ENCODE measurements at places on chromosomes 3 and 15.

DNA sequence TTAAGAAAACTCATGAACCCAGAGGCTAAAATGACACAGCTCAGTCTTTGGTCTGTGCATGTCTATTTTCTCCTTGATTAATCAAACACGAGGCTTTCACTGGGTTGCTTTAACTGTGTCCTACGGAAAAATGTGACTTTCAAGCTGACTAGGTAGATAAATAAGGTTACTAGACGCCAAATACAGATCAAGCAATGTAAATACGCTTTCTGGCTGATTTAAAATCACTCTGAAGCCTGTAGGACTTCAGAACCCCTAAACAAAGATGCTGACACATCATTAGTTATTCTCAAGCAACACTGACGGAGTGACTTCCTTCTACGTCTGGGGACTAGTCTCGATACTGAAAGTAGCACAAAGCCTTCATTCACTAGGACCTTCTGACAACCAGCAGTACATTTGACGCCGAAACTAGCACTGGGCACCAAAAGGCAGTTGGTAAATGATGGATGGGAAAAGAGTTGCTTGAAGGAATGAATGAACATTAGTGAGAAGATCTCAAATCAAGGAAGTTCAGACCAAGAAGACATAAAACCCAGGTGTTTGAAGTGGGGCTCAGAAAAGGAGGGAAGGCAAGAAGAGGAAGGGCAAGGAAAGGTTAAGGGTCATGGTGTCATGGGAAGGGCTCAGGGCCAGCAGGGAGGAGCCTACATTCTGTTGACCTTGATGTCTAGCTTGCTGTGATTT, 67.1 kb upstream of the CDV3 start:
- peak; percentile 40 for DNase-seq

DNA sequence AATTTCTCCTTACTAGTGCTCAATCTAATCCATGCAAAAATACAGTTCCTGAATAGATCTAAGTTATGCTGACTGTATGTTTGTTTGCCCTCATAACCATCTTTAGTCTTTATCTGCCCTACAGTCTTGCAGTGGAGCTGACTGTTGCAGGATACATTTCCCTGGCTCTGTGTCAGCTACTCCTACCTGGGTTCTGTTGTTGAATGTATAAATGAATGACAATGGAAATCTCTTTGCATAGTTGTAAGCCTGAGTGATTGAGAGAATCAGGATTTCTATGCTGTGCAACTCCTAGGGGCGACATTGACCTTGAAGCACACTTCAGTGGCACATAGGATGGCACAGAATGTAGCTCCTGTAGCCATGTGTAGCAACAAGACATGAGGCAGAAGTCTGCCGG, 16.0 kb upstream of the ZBBX start:
- DNase-seq, result no peak

DNA sequence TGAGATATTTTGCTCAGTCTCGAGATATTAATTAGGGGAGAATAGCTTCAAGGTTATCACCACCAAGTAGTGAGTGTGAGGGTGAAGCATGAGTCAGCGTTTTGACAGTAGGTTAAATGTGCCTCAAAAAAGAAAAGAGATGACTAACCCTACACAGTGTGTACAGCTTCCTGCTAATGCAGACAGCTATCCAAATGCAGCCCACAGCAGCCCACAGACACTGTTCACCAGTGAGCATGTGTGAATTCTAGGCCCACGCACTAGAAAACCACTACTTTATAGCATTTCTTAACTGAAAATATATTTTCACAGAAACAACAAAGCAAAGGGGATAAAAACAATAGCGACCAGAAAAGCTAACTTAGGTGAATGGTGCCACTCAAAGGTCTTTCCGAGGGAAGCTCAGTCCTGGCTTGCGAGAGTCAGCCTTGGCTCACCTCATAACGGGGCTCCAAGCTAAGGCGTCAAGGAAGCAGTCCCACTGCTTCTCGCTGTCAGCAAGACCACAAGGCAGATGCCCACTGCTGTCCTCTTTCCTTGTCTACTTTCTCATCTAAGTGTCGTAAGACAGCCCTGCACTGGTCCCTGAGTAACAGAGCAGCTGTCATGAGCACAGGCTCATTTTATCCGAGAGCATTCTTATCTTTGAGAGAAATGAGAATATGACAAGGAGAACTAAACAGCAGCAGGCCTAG, 47.6 kb downstream of the TXNRD3 start:
- DNase-seq, result no peak

DNA sequence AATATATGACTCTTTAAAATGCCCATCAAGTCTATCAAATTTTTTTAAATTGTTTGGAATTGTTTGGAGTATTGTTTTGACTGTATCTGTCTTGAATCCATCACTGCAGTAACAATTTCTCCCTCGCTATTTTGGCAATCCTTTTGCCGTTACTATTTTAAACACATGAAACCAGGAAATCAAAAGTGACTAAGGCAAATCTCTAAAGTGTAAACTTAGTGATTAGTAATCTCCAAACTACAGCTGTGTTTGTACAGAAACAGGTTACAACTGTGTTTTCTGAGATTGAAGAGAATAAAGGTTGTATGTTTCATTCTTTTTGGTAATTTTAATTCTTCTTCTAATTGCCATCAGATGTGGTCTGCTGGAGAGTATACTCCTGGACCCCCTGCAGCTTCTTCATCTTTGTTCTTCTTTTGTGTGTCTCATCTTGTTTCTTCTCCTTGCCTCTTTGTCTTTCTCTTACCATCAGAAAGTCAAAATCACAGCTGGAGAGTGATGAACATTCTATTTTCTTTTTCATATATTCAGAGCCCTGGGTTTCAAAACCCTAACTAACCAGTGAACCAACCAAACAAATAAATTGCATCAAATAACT, 465.4 kb downstream of the RBMS3 start:
- DNase-seq, result no peak

DNA sequence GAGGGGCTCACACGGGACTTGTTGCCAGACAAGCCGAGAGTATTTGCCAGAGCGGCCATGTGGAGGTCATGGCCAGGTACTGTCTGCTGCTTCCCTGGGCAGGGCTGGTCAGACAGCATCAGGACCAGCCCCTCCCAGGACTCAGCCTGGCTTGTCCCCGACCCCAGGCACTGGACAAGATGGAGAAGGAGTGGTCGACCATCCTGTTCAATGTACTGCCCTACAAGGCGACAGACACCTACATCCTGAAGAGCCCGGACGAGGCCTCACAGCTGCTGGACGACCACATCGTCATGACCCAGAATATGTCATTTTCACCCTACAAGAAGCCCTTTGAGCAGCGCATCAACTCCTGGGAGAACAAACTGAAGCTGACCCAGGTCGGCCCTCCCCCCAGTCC, 38.6 kb downstream of the DNAH1 start:
- no peak for DNase-seq

DNA sequence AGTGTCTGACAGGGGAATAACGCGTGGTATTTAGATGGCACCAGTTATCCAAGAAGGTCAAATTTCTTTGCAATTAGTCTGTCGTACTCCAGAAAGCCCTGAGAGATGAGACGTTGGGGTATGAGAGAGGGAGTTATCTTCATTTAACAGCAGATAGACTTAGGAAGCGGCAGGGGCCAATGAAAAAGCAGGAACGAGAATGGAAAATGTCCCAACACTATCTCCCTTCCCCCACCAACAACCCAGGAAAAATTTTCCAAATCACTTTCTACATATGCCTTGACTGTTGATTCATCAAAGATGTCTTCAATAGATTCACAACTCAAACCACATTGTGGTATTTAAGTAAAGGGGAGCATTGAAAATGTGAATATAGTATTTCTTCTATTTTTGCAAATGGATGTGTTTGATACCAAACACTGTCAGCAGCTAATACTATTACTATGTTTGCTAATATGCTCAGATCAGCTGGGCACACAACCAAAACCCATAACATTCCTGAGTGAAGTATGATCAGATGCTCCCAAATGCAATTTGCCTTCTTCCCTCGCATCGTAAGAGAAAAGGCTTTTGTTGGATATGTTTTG, 13.3 kb upstream of the GREM1 start:
- DNase-seq, result no peak

DNA sequence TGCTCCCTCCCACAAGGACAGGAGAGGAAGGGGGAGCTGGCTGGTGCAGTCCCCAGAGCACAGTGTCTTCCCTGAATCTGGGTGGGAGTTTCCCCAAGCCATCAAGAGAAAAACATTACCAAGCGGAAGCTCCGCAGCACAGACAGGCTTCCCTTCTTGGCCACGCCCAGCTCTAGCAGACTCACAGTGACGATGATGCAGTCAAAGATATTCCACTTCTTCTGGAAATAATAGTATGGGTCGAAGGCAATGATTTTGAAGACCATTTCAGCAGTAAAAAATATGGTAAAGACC, 76.7 kb downstream of the SCN10A start:
- DNase-seq, result no peak

- DNase-seq, result no peak
Measured at GRCh38 chr3:42786212-42786611, 13.2 kb upstream of the CCDC13 start.

DNA sequence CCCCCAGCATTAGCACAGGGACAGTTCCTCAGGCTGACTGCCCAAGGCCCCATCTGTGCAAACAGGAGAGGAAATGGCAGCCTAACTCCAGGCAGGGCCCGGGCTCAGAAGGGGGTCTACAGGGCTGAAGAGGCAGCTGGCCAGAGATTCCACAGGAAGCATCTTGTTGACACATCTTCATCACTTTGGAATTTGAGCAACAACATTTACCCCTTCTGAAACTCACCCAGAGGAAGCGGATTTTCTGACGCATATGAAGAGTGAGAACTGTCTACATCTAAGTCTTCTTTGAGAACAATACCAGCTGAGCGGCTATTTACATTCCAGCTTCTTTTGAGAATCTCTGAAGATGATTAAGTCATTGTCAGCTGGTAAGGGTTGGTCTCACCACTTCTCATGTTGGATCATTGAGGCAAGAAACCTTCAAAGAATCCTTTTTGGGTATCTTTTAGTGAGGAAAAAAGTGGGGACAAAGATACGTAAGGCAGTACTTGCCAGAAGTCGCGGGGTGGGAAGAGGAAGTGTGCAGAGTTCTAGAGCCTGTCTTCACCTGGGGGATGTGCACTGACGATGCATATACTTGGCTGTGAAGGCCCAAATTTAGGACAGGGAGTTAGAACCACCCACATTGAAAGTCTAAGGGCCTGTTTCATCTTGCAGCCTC, 25.4 kb upstream of the SRP14 start:
- DNase-seq, result no peak

GRCh38 chr3:168047190-168047795, 48.4 kb downstream of the GOLIM4 start:
- no peak for DNase-seq

GRCh38 chr3:35488526-35488925, 150.8 kb upstream of the ARPP21 start:
- DNase-seq, result no peak

DNA sequence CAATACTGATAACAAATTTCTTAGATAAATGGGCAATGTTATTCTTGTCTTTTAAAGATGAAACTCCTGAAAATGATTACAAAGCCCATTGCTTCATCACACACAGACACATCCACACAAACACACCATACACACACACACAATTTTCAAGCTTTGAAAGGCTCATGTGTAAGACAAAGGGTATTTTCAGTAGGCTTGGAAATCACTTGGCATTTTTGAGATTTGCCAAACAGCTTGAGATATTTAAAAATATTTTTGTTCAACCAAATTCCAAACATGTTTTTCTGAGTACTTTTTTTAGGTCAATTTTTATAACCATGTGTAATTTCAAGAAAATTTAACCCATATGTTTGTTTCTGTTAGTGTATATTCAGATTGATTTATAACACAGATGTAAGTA, 283.7 kb downstream of the ROBO2 start:
- no peak for DNase-seq

- no peak for DNase-seq
Measured at GRCh38 chr15:66921319-66921915, 144.0 kb upstream of the SMAD3 start.

DNA sequence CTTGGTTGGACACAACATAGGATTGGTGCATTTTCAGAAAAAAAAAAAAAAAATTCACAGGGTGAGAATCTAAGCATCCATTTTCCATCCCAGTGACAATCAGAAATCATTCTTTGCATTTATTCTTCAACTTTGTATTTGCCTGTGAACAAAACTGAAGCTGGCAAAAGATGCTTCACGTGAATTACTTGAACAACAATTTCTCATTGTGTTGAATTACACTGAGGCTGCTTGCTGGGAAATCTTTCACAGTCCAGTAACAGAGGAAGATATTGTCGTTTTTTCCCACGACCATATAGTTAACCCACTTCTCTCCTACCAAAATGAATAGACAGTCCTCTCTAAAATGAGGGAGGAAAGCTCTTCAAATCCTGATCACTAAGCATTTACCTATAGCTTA, 4.3 kb upstream of the SLCO3A1 start:
- DNase-seq, result no peak

- DNase-seq, result no peak
Measured at GRCh38 chr3:126181398-126181725, 976 bp upstream of the ALDH1L1 start.

GRCh38 chr15:73983773-73984172, 8.3 kb downstream of the STOML1 start:
- DNase-seq, result no peak

GRCh38 chr15:80549654-80550053, 145.5 kb upstream of the ABHD17C start:
- no peak for DNase-seq

DNA sequence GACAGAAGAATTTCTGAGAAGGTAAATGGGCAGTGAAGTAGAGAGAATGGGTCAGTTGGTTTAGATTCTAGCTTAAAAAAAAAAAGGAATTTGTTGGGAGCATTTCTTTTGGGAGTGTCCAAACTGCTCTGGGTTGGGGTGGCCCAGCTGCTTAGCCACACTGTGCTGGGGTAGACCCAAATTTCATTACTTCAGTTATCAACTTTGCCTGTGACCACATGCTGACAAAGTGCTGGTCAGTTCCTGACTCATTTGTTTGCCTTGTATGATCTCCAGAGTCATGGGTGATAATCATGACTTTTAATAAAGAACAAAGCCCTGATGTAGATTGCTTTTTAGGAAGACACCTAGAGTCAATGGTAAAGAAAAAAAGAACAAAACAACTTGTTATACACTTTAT, 121.5 kb upstream of the FGF7 start:
- DNase-seq, result no peak

Data from central memory CD4-positive, alpha-beta T cell (primary cell).